ENCODE measurements at places on chromosomes 2 and 18.

DNA sequence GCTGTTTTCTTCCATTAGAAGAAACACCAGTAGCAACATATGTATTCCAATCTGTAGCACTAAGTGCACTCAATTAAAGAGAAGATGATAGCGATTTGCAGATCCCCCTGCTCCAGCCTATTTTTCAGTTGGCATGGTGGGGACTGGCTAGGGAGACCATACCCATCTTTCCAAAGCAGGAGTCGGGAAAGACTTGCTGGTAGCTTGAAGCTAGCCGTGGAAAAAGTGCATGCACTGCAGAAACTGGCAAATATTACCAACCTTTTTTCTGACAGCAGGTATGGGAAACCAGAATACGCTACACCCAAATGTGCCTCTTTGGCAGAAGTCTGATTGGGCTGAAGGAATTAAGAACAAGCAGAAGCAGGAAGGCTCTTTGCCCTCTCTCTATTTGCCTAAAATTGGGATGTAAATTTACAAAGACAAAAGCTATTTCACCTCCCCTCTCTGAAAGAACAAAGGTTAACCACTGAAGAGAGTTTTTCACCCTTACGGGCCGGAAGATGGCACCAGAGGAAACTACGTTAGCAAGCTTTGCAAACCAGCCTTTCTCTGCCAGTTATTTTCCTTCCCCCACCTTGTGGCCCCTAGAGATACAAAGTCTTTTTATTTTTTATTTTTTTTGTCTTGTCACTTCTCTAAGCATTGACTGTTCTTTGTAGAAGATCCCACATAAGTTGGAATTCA lies 273.1 kb downstream of the DLGAP1 start:
- DNase-seq: no peak

- no peak for DNase-seq
These were observed 375.8 kb upstream of the PIK3C3 start for GRCh38 chr18:41579185-41579584.

DNA sequence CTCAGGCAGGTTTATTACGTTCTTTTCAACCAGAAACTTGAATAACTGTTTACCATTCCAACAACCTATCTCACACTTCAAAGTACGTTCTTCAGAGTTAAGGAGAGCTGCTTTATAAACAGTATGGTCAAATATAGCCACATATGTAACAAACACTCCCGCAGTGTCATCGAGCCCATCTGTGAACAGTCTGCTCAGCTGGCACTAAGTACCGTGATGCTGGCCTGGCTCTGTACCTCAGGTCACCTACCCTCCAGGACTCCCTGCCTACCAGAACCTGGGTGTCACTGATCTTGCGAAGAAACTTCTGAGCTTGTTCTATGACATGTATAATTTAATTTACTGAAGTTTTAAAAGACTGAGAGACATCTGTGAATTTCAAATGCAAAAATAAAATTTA lies 71.4 kb downstream of the SEPTIN10 start:
- no peak for DNase-seq

- DNase-seq: no peak
These were observed 140.2 kb upstream of the BCL2L11 start for GRCh38 chr2:110980339-110981062.

DNA sequence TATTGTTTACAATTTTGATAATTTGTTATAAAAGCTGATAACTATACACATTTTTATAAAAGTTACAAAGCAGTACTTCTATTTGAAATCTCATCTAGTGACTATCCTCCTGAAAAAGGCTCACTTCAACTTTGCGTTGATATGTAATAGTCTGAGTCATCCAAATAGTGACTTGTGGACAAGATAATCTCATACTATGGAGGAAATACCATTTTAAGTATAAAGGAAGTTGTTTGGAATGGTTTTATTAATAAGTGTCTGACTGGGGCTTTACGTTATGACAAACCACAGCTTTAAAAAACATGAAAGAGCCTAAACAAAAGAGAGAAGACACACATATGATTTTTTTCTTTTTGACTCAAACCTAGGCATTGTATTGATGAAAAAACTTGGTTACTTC lies 272.3 kb upstream of the COL3A1 start:
- no peak for DNase-seq

- DNase-seq: no peak
These were observed 14.4 kb upstream of the USP34 start for GRCh38 chr2:61485281-61485680.

- DNase-seq: no peak
These were observed 16.0 kb downstream of the DNAH6 start for GRCh38 chr2:84532291-84532690.

DNA sequence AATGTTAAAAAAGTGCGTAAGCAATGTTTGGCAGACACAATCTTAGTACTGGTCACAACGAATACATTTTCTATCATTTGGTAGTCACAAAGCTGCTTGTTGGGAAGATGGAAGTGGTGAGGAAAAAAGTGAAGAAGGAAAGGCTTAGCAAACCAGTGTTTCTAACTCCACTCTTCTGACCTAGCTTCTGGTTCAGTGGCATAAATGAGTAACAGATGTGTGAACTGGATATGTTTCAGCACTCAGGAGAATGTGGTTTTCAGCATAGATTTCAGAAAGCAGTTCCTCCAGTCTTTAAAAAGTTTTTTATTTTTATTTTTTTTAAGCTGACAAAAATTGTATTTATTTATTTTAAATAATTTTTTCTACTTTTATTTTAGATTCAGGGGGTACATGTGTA lies 357.1 kb downstream of the CPS1 start:
- DNase-seq: no peak

DNA sequence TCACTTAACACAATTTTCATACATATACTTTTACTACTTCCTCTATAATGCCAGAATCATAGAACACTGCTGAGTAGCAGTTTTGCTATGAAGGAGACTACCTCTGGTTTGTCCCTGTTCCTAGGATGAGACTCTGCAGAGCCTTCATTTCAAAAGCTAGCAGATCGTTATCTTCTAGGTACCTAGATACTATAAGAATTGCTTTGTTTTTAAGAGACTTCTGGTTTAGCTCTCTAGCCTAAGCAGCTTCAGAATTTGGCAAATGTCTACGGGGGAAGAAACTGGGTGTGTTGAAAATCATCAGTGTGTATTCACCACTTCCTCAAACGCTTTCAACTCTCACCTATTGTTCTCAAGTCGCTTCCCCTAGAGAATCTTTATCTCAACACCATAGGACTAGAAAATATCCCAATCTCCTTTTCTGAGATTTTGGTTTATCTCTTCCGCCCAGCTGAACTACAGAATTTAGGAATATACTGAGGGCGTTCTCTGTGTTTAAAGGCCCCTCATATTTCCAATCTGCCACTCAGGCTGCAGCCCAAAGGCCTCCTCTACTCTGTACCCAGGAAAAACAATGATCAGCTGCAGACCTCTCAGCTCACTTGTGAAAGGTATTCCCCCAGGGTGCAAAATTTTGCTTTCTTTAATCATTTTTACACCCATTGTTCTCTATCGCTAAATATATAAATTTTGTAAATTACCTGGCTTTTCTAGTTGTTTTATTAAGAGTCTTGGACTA lies 28.7 kb downstream of the SMAD2 start:
- DNase-seq: no peak

DNA sequence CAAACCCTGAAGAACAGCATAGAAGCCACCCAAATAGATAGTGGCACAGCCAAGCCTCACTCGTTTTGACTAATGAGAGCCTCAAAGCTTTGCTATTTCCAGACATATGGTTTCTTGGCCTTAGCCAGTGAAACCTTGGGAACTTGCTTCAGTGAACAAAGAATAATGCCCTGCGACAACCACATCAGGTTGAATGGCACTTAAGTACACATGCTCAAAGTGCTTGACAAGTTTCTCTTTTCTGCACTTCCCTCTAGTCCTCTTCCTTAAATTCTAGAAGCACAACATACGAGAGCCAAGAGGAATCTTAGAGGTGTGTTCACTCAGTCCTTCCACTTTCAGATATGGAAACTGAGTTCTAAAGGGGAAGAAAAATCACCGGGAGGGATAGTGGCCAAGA lies 258.3 kb downstream of the HAUS1 start:
- DNase-seq: no peak

DNA sequence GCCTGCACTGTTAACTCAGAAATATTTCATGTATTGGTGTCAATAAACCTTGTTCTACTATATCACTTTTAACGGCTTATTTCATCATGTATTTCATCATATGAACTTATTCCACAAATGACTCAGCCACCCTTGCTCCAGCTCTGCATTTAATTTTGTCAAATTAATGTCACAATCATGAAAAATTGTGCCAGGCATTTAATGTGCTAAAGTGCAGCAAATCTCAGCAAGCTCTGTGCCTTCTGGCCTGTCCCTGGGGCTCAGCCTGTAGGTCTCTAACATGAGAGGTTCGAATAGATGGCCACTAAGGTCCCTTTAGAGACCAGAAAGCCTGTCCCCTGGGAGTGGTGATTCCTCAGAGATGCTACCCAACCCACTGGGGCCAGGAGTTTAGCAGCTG lies 28.6 kb downstream of the BOD1L2 start:
- no peak for DNase-seq

DNA sequence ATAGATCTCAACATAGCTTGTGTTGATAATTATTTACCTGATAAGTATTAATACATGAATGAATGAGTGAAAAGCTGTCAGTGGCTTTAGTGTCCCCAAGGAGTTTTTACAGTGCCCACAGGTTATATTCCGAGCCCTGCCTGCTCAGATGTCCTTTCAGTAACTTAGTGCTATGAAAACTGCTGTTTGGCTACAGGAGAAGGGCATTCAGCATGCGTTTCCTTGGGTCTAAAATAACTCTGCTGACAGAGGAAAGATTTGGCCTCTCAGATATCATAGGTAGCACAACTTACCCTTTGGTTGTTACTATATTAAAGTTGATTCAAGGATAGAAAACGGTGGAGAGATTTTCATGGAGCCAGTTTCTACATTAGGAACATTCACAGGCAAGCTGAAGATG lies 241.0 kb downstream of the ETAA1 start:
- DNase-seq: no peak

DNA sequence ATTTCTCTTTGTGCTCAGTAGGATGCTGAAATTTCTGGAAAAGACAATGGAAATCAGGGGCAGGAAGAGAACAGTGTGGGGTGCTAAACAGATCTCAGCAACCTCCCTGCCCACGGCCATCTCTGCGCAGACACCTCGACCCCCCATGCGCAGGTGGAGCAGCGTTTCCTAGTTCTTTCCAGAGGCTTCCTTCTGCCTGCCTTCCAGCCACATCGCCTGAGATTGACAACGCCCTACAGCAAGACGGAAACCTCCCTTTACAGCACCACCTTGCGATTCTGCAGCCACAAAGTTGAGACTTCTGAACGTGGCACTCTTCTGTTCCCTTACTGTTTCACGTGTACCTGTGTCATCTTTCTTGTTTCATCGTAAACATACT lies 31.4 kb upstream of the CASP8 start:
- DNase-seq: no peak

DNA sequence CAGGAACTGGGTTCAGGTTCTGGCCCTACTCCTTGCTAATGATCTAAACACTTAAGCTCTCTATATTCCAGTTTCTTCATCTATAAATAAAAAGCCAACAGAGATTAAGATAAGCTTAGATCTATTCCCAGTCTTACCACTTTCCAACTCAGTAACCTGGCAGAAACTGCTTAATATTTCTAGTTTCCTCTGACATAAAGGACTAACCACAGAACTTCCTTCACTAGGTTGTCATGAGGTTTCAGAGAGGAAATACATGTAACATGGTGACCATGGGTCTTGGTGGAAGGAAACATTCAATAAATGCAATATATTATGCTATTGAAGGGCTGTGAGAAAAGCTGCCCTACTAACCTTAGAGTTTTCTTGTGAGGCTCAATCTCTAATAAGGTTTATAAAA lies 114.4 kb upstream of the PDE1A start:
- no peak for DNase-seq

- DNase-seq: no peak
These were observed at the start of gene CYP27A1 for GRCh38 chr2:218781691-218782527. Gene CYP27A1 (plus strand): TSS chr2:218782147. CDS start chr2:218782183, 36 bp downstream.

- no peak for DNase-seq
These were observed 21.1 kb upstream of the PLEK start for GRCh38 chr2:68344031-68344430.

DNA sequence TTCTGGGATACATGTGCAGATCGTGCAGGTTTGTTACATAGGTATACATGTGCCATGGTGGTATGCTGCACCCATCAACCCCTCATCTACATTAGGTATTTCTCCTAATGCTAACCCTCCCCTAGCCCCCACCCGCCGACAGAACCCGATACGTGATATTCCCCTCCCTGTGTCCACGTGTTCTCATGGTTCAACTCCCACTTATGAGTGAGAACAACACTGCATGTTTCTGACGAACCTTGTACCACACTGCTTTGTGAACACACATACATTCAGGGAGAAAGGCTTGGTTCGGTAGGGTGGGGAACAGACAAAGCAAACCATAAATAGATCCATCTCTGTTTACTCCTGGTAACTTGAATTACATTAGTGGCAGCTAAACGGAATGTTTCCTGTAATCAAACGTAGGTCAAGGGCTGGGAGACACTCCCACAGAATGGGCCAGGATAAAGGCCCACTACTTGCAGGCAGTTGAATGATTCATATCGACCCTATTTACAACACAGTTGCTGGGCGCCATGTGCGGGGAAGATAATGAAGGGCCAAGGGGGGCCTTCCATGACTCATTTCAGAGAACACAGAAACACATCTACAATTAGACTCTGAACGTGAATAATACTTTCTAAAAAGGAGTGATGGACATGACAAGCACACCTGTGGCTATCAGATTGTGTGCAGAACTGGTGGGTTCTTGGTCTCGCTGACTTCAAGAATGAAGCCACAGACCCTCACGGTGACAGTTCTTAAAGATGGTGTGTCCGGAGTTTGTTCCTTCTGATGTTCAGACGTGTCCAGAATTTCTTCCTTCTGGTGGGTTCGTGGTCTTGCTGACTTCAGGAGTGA lies 56.8 kb upstream of the KIDINS220 start:
- no peak for DNase-seq

DNA sequence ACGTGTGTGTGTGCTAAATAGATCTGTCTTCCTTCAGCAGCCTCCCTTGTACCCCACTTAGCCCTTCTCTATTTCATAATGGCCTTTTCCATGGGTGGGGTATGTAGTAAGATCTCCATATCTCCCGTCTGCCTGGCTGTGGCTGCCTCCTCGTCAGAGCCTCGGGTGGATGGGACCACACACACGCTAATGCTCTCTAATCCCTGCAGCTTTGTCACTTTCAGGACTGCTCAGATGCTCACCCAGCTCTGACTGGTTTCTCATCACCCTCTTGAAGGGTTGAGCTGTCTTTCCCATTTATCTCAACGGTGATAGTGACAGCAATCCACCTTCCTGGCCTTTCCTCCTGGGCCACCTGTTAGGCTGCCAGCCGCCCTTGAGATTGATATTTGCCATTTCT lies 95.3 kb downstream of the DCC start:
- no peak for DNase-seq

- DNase-seq: no peak
These were observed 101.0 kb upstream of the CTDP1 start for GRCh38 chr18:79578396-79579260.

GRCh38 chr2:43634604-43635306 lies 2.3 kb upstream of the PLEKHH2 start:
- DNase-seq: no peak

DNA sequence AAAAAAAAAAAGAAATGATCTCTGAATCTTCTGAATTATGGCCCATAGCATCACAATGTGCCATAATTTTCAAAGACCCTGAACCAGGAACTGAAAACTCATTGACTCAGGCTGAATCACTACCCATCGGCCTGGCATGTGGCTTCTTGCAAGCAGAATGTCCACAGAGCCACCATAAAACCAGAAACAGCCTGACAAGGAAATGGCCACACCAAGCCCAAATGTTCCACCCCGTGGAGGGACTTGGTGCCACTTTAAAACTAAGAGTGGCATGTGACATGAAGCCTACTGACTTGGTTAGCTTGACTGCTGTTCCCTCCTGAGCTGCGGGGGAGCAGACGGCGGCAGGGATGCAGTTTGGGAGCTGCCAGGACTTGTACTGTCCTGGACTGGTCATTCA lies 71.2 kb upstream of the RBM44 start:
- DNase-seq: no peak

All from smooth muscle cell of the brain vasculature (primary cell).